ENCODE measurements at places on chromosomes 4 and X. TPM values are rescaled to one million over a fixed set of nuclear protein-coding genes. Genes with fewer than 3 reads are reported as not detected.

The GNRHR gene
- not detected for total RNA-seq

The GPC3 gene
- 8.2 TPM for total RNA-seq

The SLC16A2 gene
- 21.1 TPM for total RNA-seq

The CLCN3 gene
- total RNA-seq, result 55.1 TPM

The RASL11B gene
- 5.1 TPM for total RNA-seq

The LRIT3 gene
- 0.11 TPM for total RNA-seq

The TMEM47 gene
- 39.6 TPM for total RNA-seq

The NXF2 gene
- total RNA-seq, result not detected

The EGFL6 gene
- not detected for total RNA-seq

The SULT1E1 gene
- not detected for total RNA-seq

The CPXCR1 gene
- total RNA-seq, result not detected

The PAGE4 gene
- total RNA-seq, result not detected

The TCEAL2 gene
- 1.8 TPM for total RNA-seq

The HERC5 gene
- 23.0 TPM for total RNA-seq

The KCNE5 gene
- 1.3 TPM for total RNA-seq

The ARMCX6 gene
- total RNA-seq, result 71.2 TPM

The BCLAF3 gene
- 8.3 TPM for total RNA-seq

The MAGEA1 gene
- total RNA-seq, result not detected

The AR gene
- 8.3 TPM for total RNA-seq

The CSAG3 gene
- 6.6 TPM for total RNA-seq

The FGFBP2 gene
- total RNA-seq, result not detected

The ADGRG4 gene
- total RNA-seq, result 0.14 TPM

The GUCY1A1 gene
- total RNA-seq, result 0.48 TPM

The INTU gene
- total RNA-seq, result 25.1 TPM

The MAGEA8 gene
- not detected for total RNA-seq

The BMP3 gene
- not detected for total RNA-seq

The SEC31A gene
- total RNA-seq, result 483 TPM

The ADAM29 gene
- total RNA-seq, result not detected

The S100P gene
- total RNA-seq, result not detected

The CBR4 gene
- total RNA-seq, result 16.8 TPM

The TEX13D gene
- not detected for total RNA-seq

The HS3ST1 gene
- 0.22 TPM for total RNA-seq

The TMPRSS11D gene
- not detected for total RNA-seq

The LINC00632 gene
- total RNA-seq, result 318 TPM

The F11 gene
- not detected for total RNA-seq

The CFP gene
- total RNA-seq, result 0.17 TPM
